ENCODE measurements at places on chromosomes 3 and 15.

DNA sequence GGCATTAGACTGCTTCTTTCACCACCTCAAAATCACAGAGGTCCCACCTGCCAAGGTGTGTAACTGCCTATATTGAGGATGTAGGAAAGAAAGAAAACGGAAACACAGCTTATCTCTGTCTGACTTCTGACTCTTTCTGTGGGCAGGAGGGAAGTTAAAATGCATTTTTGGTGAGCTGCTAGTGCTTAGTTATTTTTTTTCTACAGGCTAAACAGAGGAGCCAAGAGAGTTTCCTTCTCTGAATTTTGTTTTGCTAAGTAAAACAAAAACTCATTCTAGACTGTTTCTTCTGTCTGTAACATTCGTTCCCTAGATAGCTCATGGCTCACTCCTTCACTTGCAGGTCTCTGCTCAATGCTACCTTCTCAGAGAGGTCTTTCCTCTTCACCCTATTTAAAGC lies 18.8 kb upstream of the AMOTL2 start:
- DNase-seq, result no peak

- DNase-seq, result no peak
Observed at GRCh38 chr3:128006061-128007032, 45.9 kb upstream of the SEC61A1 start.

- no peak for DNase-seq
Observed at GRCh38 chr3:55089211-55089610, 161.4 kb upstream of the LRTM1 start.

- peak; percentile 46 for DNase-seq
Observed at GRCh38 chr3:183591881-183592521, 36.5 kb upstream of the KLHL6 start.

- peak; percentile 91 for DNase-seq
Observed at GRCh38 chr15:33068007-33068481, 126.5 kb downstream of the FMN1 start.

- DNase-seq, result no peak
Observed at GRCh38 chr3:6753536-6753935, 107.4 kb upstream of the GRM7 start.

DNA sequence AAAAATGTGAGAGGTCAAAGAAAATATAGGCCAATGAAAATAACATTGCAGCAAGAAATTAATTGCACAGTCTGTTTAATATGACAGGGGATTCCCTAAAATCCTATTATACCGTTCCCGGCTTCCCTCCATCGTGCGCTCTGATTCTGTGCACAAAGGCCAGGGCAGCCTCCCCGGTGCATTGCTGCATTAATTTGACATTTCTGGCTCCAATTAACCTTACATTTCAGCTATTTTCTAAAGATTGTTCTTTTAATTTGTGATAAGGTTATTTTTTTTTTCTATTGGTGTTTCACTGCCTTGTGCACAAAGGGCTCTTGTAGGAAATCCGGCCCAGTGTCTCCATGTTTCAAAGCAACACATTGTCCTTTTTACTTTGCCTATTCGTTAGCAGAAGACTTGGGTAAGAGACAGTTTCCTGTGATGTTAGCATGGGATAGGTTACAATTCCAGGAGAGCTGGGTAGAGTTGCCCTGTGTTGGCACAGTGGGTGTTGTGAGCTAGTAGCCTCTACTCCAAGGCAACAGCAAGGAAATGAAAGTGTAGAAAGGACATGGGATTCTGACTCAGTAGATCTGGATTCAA lies 257.3 kb upstream of the IGF1R start:
- no peak for DNase-seq

- DNase-seq, result peak; percentile 27
Observed at GRCh38 chr3:42830437-42831320, 21.4 kb downstream of the ACKR2 start.

GRCh38 chr3:135992072-135992471 lies 26.5 kb downstream of the PPP2R3A start:
- peak; percentile 18 for DNase-seq

DNA sequence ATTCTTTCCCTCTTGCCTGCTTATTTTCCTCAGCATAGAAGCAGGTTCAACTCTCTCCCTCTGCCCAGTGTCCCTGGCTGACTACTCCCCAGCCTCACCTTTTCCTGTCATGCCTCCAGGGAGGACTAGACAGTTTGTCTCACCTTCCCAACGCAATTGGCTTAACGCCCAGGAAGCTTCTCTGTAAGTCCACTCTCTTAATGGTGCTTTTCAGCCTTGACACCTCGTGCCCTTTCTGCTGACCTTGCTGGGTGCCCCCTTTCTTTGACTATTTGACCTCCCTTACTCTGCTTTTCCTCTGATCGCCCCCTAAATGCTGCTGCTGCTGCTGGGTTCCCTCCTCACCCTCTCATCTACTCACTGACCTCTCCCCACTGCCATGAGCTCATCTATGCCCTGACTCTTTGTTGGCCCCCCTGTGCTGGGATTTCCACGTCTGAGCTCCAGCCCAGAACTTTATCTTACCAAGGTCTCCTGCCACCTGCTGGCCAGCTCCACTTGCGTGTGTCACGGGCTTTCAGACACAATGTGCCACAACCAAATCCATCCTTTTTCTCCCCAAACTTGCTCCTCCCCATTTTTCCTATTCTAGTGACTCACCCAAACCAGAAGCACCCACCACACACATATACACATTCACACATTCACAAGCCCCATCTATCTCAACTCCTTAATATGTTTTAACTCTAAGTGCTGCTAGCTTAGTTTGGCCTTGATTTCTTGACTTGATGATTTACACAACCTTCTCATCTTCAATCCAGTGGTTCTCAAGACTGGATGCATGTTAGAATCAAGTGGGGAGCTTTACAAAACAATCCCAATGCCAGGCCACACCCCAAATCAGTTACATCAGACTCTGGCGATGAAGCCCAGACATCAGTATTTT lies 16.6 kb downstream of the EPB42 start:
- DNase-seq, result peak; percentile 79

DNA sequence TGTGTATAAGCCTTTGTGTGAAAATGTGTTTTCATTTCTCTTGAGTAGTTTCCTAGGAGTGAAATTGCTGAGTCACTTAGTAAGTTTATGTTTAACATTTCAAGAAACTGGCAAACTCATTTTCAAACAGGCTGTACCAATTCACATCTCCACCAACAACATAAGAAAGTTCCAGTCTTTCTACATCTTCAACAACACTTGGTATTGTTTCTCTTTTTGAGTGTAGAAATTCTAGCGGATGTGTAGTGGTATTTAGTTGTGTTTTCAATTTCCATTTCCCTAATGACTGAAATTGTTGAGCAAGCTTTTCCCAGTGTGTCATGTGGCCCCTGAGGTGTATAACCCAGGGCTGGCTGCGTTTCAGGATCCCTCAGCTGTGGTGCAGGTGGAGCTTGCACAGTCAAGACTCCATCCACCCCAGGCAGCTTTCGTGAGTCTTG lies 258.5 kb downstream of the PDCD6IP start:
- peak; percentile 74 for DNase-seq

DNA sequence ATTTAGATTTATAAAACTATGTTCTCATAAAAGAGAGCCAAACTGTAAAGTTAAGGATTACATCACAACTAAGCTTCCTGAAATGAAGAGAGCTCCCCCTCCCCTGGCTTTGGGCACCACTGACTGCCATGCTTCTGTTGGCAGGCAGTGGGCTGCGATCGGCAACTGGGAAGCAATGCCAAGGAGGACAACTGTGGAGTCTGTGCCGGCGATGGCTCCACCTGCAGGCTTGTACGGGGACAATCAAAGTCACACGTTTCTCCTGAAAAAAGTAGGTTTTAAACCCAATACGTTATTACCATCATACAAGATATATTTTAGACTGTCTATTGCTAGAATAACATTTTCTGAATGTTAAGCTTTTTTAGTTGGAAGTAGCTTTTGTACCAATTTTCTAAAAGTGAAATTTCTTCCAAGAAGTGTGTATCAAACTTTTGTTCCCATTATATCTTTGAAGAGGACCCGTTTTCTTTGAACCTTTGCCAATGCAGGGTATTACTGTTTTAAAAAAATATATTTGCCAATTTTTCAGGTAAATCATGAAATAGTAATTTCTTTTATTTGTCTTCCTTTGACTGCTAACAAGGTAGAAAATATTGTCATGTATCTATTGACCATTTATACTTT lies 184.1 kb downstream of the ADAMTSL3 start:
- DNase-seq, result peak; percentile 23

- DNase-seq, result no peak
Observed at GRCh38 chr3:129517516-129517915, 10.9 kb upstream of the RHO start.

- peak; percentile 76 for DNase-seq
Observed at GRCh38 chr15:89128320-89129122, 40.3 kb downstream of the ABHD2 start.

- no peak for DNase-seq
Observed at GRCh38 chr3:112687211-112687610, 46.3 kb upstream of the CCDC80 start.

DNA sequence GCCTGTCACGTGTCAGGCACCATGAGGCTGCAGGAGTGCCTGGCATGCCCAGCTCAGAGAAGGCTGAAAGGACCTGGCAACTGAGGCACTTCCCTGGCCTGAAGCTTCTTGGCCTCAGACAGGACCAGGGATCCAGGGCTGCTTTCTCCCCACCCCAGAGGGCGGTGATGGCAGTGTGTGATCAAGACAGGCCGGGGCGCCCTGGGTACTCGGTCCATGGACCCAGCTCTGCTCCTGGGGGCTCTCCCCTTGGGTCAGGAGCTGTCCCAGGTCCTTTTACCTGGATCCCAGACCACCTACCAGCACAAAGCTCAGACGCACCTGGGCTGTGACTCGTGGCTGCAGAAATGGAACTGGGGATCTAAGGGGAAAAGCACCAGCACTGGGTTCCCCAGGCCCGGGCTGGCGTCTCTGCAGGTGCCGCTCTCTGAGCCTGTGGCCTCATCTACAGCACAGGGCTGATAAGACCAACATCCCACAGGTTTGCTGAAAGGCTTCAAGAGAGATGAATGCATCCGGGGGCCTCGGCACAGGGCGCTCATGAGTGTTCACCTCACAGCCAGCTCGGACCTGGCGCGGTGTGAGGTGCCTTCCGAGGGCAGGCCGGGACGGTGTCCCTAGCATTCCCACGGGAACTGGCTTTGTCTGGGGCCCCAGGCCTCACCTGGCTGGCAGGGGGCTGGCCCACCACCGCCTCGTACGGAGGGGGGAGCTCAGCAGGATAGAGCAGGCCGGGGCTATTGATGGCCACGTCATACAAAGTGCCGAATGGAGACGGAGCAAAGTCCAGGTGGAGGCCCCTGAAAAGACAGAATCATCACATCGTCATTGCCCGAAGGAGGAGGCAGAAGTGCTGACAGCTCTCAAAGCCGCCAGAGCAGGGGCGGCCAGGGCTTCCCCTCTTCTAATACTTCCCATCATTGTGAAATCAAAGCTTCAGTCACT lies 133.6 kb downstream of the NSMCE3 start:
- DNase-seq, result peak; percentile 10

DNA sequence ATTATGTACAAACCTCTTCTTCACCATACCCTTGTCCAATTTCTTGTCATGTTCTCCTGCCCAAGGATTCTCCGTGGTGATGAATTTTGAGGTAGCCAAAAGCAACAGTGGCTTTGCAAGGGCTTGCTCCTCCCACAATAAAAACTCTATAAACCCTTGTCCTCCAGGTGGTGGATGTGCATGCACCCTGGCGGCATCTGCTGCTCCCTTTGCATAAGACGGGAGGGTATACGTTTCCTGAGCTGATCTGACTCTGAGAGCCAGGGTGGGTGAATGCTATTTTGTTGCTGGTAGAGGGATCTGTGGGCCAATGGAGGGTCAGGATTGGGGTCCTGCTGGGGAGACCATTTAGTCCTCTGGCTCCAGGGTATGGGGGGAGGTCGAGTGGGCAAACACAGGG lies 5.4 kb downstream of the DNAH1 start:
- DNase-seq, result no peak

GRCh38 chr3:168877899-168878298 lies 782.2 kb upstream of the GOLIM4 start:
- no peak for DNase-seq

DNA sequence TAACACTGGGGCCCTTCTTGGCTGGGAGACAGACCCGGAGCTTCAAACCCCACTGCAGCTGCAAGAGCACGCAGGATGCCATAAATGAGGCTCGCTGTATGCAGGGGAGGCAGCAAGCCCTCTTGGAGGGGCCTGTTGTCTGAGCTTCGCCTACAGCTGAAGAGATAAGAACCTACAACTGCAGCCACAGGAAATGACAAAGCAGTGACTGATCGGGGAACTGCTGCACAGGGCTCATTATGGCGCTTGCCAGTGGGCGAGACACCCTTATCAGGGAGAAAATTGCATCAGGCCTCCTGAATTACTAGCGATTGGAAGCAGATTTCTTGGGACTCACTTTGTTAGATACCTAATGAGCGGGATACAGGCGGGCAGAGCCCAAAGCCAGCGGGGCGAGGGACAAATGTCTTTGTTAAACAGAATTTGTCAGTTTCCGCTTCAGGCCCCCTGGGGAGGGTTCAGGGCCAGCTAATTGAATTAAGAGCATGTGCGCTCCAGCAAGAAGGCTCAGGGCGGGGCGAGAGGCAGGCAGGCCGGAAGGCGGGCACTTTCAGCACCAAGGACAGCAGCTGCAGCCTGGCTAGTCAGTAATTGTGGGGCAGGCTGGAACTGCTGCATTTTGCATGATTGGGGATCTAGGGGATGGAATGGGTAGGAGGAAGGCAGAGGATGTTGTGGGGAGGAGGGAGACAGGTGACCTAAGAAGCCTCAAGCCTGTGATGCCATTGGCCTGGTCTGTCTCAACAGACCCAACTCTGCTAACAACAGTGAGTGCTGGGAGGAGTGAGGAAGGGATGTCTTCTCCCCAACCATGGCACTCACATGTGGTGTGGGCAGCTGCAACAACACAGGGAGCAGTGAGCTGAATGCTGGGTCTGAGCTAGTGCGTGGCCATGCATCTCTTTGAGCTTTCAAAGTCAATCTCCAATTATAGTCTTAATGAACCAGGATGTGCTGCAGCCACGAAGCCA lies 55.3 kb downstream of the CCDC33 start:
- peak; percentile 85 for DNase-seq

DNA sequence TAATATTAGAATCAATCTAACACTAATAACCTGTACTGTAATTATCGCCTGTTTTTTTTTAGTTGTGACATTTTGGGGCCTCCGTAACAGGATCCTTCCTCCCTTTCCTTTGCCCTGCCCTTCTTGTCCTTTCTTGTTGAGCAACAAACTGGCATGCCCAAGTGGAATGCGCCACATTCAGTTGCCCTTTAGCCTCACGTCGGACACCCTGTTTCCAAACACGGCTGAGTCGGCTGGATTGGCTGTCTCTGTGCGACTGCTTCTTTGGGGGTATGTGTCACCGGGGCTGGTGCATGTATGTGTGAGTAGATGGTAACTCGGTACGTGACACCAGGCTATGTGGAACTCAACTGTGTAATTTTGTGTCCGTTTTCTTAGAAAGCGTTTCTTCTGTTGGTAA lies 24.1 kb downstream of the TRAK1 start:
- no peak for DNase-seq

All from suppressor macrophage treated with lipopolysaccharide for 1 hour (primary cell).